Activated CD8-positive, alpha-beta memory T cell treated with anti-CD3 and anti-CD28 coated beads for 36 hours (primary cell): ENCODE measurements at places on chromosomes 2 and 18. TPM values are rescaled to one million over a fixed set of nuclear protein-coding genes. Genes with fewer than 3 reads are reported as not detected.

The RTP5 gene
- total RNA-seq, result 0.11 TPM

The SAP130 gene
- 22.5 TPM for total RNA-seq

The SNORC gene
- 0.70 TPM for total RNA-seq

The GMPPA gene
- 40.5 TPM for total RNA-seq

The BMP10 gene
- total RNA-seq, result not detected

The METTL4 gene
- total RNA-seq, result 20.6 TPM

The SIX2 gene
- total RNA-seq, result not detected

The AAK1 gene
- 76.9 TPM for total RNA-seq

The PKP4 gene
- 37.5 TPM for total RNA-seq

The TM4SF20 gene
- not detected for total RNA-seq

The MREG gene
- total RNA-seq, result 23.8 TPM

The GKN2 gene
- total RNA-seq, result not detected

The ARPC2 gene
- 584 TPM for total RNA-seq

The ADD2 gene
- total RNA-seq, result 2.8 TPM

The C1QL2 gene
- total RNA-seq, result not detected

The FOXI3 gene
- total RNA-seq, result not detected

The C2orf66 gene
- not detected for total RNA-seq

The PKDCC gene
- not detected for total RNA-seq

The GDF7 gene
- total RNA-seq, result not detected
